ENCODE measurements at places on chromosomes 5 and 9.

DNA sequence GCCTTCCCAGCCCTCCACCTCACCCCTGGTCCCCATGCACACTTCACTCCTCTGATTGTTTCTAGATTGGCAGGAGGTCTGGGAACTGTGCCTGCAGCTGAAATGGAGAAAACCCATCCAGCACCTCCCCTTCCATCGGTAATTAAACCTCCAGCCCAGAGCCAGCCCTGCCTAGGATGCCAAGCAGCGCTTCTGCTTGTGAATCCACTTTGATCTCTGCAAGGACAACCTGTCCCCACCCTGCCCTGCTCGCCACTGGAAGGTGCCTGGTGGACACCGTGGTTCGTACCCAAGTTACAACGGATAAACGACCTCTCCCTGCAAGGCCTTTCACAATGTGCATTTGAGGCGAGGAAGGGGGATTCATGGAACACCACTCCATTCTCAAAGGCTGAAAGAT, 50.6 kb downstream of the IRX2 start:
- DNase-seq: no peak

DNA sequence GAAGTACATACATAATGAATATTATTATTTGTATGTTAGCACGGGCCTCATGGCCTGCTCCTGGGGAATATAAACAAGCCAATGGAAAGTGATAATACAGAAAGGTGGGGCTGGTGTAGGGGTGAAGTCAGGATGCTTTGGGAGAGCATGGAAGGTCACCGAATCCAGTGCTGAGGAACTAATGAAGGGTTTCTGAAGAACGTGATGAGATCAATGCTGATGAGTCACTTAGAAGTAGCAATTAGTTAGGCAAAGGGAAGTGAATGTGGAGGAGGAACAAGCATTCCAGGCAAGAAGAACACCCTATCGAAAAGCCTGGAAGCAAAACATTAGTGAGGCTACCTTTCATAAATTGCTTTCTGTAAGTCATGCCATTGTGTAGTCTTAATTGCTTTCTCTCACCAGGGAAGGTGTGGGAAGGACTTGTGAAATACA, 2.1 kb downstream of the ANXA1 start:
- DNase-seq: no peak

- DNase-seq: no peak
Measured at GRCh38 chr5:111229871-111230810, 6.0 kb downstream of the CAMK4 start.

GRCh38 chr5:141805874-141806595, 72.2 kb downstream of the PCDH1 start:
- no peak for DNase-seq

- no peak for DNase-seq
Measured at GRCh38 chr9:110615498-110615897, 36.0 kb upstream of the SVEP1 start.

DNA sequence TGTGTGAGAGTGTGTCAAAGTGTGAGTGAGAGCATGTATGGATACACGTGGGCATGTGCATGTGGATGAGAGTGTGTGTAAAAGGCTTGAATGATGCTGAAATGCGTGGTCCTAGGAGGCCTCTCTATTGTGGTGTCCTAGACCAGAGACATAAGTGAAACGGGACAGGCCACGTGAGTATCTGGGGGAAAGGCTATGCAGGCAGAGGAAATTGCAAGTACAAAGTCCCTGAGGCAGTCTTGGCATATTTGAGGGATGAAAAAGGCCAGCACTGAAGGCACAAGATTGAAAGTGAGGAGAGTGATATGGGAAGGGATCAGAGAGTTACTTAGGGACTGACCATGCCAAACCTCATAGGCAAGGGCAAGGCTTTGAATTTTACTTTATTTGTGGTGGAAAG, 67.2 kb upstream of the CCDC152 start:
- DNase-seq: no peak

DNA sequence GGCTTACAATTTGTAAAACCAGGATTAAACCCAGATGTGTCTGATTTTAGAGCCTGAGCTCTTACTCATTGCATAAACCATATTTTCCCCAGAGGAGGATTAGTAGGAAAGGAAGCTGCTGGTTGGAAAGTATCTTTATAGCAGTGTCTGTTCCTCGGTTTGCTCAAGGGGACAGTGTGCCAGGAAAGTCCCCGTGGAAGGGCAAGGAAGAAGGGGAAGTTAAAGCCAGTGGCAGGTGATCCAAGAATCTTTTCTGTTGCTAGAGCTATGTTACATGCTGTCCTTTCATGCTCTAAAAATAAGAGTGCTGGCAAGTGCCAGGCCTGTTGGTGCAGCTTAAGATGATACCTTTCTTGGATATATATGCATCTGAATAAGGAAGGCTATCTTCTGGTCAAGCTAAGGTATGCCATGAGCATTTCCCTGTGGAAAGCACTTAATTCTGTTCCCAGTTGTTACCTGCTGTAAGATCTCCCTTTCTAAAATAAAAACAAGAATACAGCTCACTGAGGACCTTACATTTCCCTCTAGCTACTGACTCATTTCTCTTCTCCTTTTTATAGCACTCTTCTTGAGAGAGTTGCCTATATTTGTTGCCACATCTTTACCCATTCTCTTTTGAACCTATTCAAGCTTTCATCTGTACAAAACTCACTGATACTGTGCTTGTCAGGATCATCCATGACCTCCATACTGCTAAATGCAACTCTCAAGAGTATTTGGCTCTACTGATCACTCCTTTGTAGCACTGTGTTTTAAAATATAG, 8.0 kb downstream of the PDCD1LG2 start:
- DNase-seq: no peak

GRCh38 chr5:11573140-11573992, 330.9 kb downstream of the CTNND2 start:
- DNase-seq: no peak

DNA sequence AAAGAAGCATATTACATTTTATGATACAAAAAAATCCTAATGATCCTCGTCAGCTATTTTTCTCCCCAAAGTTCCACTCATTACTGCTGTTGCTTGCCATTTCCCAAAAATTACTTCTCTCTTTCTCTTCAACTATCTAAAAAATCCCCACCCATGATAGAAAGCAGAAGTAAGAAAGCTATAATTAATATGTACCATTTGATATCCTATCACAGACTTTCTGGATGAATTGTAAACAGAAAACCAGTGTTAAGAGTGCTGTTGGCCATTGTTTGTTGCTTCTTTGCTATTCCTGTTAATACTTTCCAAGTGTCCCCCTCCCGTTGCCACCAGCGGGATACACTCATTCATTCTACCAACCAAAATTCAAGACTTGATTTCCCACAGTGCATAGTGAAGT, 136.3 kb upstream of the SMARCA2 start:
- DNase-seq: no peak

- DNase-seq: no peak
Measured at GRCh38 chr5:73405691-73406090, 42.9 kb downstream of the FOXD1 start.

GRCh38 chr5:127519527-127519926, 2.1 kb downstream of the PRRC1 start:
- DNase-seq: no peak

GRCh38 chr9:73573235-73573634, 421.6 kb downstream of the ANXA1 start:
- DNase-seq: no peak

- DNase-seq: no peak
Measured at GRCh38 chr5:174608631-174609097, 115.7 kb upstream of the MSX2 start.

DNA sequence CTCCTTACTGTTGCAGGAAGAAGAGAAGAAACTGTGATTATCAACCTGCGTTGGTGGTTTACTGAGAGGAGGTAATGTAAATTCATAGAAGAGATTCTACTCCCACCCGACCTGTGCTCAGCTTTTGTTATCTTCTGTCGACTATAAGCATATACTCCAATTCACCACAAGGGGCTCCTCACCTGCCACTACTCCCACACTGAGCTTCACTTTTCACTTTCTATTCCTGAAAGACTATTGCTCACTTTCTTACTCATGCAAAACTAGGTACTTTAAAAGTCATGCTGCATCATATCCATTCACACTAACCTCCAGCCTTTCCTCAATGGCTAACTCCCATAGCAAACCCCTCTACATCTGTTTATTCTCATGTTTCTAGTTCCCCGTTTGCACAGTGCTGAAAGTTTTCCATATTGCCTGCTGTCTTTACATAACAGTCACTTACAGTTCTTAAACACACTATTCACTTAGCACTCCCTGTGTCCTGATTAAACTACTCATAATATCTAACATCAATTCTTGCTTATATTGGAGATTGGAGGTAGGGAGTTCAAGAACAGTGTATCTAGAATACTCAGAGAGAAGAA, 1062.6 kb downstream of the NR2F1-AS1 start:
- DNase-seq: no peak

DNA sequence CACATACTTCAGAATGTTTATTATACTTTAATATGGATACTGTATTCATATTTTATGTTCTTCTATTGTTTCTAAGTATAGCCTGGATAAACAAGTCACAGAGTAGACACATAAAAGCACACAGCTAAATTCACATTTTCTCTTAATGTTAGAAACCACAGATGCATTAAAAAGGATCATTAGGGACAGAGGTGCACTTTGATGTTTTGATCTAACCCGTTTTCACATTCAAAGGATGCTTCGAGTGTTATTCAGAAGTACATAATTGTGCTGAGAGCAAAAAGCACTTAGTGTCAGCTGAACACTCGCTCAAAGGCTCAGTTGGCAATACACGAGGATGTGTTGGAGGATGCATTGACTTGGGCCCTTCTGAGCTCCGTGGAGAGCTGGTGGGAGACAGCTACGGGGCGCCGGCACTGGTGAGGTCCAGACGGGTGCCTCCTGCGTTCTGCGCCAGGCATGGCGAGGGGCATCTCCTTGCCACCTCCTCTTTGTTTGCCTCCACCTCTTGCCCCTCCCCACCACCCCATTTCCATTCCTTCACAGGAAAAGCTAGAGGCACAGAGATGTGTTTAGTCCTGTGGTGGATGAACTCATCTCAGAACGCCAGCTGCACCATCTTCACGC, 35.5 kb downstream of the MED10 start:
- DNase-seq: no peak

DNA sequence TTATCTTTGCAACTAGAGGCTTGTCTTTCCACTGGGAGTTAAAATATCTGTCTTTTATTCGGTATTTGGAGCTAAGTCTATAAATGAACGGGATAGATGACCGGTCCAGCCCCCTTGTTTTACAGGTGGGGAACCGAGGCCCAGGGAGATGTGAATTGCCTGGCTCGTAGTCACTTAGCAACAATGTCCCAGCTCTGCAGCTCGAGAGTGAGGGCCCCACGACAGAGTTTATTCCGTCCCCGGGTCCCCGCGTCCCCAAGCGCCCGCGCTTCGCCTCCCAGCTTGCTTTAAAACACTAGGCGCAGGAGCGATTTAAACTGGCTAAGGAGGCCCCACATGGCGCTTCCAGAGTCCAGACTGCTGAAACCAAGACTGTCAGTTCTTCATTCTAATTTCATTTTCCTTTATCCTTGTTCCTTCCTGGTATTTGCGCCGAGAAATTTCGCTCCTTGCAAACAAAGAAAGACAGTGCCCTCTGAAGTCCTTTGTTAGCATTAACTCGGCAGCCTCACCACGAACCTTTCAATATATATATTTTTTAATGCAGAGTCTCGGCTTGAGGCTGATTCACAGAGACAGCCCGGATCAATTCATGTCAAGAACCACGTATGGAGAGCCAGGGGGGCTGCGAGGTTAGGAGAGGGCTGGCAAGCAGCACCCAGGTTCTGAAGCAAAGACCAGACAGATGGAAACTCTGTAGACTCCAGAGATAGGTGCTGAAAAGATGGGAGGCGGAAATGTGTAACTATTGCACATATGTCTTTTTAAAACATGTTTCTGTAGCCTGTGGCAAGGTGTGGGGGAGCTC, 1.4 kb upstream of the ENC1 start:
- peak; percentile 68 for DNase-seq

- DNase-seq: no peak
Measured at GRCh38 chr5:68070591-68071281, 144.8 kb upstream of the PIK3R1 start.

- DNase-seq: no peak
Measured at GRCh38 chr5:78858364-78858763, 126.7 kb downstream of the ARSB start.

- no peak for DNase-seq
Measured at GRCh38 chr9:97954550-97954989, 16.6 kb upstream of the HEMGN start.

DNA sequence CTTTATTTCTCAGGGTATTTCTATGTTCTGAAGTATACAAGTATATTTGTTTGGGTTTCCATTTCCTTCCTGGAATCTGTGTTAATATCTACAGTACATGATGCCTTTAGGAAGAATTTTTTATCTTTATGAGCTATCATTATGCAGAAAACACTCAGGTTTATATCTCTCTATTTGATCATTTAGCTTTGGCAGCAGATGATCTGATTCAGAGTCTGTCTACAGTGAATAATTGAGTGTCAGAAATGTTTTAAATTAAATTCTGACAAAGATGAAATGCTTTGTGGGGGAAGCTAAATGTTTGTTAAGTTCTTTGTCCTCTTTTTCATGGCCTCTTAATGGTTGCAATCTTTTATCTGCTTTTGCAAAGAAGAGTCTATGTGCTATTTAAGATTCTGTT, 2141.0 kb upstream of the ACO1 start:
- no peak for DNase-seq

GRCh38 chr5:140024928-140025327, 18.2 kb downstream of the NRG2 start:
- no peak for DNase-seq

DNA sequence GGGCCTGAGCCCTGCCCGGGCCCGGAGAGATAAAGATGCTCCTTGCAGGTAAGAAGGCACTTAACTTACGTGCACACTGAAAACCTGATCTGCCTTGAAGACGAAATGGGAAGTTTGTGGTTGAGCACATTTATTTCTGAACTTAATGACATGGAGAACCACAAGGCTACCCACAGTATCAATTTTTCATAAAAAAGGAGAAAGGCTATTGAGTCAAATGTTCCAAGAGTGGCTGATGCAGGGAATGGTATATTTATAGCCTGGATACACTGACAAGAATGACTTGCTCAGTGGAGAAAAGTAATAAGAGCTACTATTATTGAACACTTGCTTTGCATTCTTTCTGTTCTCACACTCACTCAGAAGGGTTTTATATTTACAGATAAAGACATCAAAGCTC, 419.3 kb downstream of the ACTL7B start:
- no peak for DNase-seq

DNA sequence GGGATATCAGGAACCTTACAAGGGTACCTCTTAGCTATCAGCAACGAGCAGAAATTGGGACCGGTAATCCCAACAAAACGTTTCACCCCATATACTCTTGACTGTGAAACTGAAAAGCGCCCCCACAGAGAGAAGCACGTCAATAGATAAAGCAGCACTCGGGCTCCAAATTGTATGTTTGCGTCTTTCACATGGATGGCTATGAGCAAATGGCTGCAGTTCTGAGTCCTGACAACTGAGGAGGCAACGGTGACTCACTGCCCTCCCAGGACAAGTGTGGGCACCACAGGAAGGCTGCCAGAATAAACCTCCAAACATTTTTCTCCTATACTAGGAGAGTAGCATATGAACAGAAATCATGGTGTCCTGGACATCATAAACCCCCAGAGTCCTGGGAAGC, 36.6 kb downstream of the SEMA4D start:
- no peak for DNase-seq
